ENCODE measurements at places on chromosomes 7 and 10. TPM values are rescaled to one million over a fixed set of nuclear protein-coding genes. Genes with fewer than 3 reads are reported as not detected.

Gene ARL3
- 12.1 TPM for total RNA-seq

Gene WEE2
- total RNA-seq, result not detected

Gene CPA1
- not detected for total RNA-seq

Gene OGDH
- total RNA-seq, result 38.4 TPM

Gene OR2A14
- total RNA-seq, result not detected

Gene EVX1
- not detected for total RNA-seq

Gene GTF2IRD1
- 21.2 TPM for total RNA-seq

Gene PNLIPRP3
- total RNA-seq, result not detected

Gene ESYT2
- 74.7 TPM for total RNA-seq

Gene FAM25C
- total RNA-seq, result not detected

Gene CDCA7L
- 39.9 TPM for total RNA-seq

Gene JAZF1
- total RNA-seq, result 36.6 TPM

Gene FAM131B
- total RNA-seq, result 0.41 TPM

Gene EPO
- not detected for total RNA-seq

Gene NRG3
- not detected for total RNA-seq

Gene GPC2
- 4.4 TPM for total RNA-seq

Gene SFTPA2
- not detected for total RNA-seq

Gene ITPRID1
- not detected for total RNA-seq

Measured in SJSA1 (cell line).